ENCODE measurements at places on chromosomes 12 and 14.

DNA sequence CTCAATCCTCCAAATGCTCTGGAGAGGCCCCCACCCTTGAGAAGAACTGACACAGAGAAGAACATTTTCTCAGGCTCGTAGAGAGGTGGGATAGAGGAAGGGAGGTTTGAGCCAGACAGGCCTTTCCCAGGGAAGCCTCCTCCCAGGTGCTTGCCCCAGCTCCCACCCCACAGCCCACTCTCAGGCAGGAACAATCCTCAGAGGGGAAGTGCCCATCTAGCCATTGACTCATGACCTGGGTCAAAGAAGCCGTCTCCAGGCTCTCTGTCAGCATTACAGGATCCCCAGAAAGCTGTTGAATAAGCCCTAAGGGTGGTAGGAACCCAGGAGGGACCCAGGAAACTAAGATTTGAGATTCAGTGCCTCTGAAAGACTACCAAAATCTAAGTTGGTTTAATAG is 3.8 kb downstream of the AQP6 start:
- no peak for DNase-seq

DNA sequence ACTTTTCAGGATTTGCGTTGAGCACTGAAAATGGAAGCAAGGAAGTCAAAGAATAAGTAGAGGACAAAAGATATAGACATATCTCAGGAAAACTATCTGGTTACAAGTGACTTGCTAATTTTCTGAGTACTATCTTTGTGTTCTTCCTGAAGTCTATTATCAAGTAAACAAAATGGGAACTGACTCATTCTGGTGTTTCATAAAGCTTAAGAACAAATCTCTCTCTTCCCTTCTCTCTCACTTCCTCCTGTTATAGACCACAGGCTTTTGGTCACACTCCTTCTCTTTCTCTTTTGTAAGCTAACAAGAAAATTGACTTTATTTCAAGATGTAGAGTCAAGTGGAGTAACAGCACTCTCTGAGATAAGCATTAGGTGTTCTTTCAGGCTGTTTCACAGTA is 406.6 kb upstream of the SYT1 start:
- no peak for DNase-seq

DNA sequence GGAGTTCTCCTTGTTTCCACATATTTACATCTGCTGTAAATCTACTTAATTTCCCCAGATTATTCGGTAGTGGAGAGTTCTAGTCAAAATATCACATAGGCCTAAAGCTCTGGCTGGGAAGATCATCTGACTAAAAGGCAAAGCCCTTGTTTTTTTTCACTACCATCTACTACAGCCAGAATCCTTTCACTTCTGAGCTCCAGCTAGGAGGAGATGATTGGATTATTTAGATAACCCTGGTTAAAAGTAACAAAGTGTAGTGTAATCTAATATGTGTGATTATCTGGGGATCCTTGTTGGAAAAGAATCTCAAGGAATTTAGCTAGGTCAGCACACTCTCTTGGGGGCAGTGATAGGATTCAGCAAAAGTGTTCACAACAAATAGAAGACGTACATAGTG is 125.4 kb downstream of the DYRK2 start:
- DNase-seq, result no peak

- no peak for DNase-seq
Measured at GRCh38 chr14:88005978-88006851, 1.3 kb downstream of the GPR65 start.

DNA sequence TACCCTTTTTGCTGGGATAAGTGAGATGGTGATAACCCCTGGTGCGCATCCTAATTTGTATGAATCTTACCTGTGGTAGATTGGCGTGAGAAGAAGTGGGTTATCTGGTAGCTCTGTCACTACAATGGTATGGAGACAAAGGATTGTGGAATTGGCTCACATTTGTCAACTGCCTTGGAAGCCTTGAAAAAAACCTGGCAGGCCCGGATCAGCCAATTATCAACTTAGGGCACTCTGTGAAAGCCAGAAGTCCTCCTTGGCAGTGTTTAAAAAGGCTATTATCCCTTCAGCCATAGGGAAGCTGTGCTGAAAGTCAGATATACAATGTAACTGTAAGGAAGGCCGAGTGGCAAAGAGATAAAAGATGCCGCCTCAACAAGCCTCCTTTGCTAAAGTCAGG is 56.5 kb downstream of the WASHC3 start:
- DNase-seq, result no peak

DNA sequence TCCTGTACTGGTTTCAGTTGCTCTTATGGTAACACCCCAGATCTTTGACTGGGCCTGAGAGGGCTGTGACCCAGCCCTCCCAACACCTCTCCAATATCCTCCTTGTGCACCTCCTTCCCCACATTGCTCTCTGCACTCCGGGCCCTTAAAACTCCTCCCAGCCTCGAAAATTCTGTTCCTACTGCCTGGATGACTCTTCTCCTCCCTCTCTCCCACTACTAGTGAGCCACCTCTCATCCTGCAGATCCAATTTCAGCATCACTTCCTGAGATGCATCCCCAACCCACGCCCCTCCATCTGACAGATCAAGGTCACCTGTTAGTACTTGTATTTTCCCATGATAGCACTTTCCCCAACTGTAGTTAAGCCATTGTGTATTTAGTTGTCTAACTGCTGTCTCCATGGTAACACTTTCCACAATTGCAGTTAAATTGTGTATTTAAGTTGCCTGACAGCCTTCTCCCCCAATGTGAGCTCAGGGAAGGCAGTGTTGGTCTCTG is 11.5 kb upstream of the NT5DC3 start:
- no peak for DNase-seq

DNA sequence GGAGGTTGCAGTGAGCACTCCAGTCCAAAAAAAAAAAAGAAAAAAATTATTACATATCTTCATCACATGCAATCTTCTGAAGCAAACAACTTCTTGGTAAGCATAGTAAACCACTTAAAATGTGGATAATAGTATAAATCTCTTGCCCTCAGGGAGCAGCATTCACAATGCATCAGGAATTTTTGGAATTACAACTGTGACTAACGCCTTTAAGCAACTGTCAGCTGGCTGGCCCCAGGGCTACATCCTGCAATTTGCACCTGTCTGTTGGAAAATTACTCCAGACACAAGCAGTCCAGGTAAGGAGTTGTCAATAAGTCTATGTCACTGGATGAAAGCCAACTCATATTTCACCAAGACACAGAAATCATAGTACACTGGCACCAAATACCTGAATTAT is 5.5 kb upstream of the SLC7A7 start:
- peak; percentile 31 for DNase-seq

- DNase-seq, result no peak
Measured at GRCh38 chr14:77230914-77231313, 40.1 kb downstream of the NGB start.

- DNase-seq, result no peak
Measured at GRCh38 chr12:112168561-112168971, 43.2 kb downstream of the TRAFD1 start.

DNA sequence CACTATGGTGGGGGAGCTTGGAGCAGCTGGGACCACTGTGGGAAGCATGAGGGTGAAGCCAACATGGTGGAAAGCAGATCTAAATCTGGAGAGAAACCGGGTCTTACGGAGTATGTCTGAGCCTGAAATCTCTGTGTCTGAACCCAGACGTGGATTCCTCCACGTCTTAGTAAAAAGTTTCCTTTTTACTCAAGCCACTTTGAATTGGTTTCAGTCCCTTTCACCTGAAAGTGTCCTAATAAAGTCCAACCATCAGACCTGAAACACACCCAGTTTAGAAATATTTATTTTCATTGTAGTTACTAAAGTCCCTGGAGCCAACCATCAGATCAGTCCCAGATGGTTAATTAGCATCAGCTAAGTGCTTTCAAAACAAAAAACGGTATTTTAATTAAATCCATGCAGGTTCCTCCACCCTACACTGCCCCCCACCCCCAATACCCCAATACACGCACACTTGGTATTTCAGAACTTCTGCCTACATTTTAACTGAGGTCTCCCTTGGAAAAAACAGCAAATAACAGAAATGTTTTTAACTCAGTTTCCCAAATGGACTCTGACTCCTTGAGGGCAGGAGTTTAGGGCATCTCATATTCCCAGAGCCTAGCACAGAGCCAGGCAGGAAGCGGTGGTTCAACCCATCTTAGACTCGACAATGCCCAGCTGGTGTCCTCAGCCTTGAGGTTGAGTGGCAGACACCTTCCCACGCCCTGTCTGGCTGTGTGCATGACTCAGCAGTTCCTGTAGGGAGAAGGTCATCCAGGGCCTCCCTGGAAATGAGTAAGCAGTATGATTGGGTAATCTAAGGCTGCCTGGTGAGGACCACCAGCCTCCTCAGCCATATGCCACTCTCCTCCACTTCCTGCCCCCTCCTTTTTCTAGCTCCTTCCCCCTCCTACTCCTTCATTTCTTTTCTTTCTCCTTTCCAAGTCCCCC is 175.8 kb downstream of the TTC8 start:
- peak; percentile 41 for DNase-seq

- DNase-seq, result no peak
Measured at GRCh38 chr14:72254202-72254936, 322.1 kb downstream of the RGS6 start.

DNA sequence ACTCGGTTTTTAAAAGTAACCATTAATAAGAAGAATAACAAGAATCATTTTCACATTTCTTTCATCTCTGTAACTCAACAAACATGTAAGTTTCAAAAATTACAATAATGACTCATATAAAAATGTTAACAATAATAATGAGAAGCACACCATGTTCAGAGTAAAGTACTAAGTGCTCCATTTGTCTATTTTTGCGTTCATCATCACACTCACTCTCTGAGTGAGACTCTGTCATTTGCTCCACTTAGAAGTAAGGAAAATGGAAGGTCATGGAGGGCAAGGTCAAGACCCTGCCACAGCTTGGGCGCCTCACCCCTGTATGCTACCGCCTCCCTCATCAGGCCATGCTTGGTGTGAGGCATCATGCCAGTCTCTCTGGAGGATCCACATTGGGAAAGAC is 129.9 kb downstream of the TMEM30B start:
- no peak for DNase-seq

- no peak for DNase-seq
Measured at GRCh38 chr12:64756376-64756775, 2.8 kb downstream of the GNS start.

GRCh38 chr14:104680806-104681688 is 8.4 kb upstream of the INF2 start:
- peak; percentile 74 for DNase-seq

GRCh38 chr14:24335461-24336171 is 745 bp upstream of the ADCY4 start:
- DNase-seq, result no peak

DNA sequence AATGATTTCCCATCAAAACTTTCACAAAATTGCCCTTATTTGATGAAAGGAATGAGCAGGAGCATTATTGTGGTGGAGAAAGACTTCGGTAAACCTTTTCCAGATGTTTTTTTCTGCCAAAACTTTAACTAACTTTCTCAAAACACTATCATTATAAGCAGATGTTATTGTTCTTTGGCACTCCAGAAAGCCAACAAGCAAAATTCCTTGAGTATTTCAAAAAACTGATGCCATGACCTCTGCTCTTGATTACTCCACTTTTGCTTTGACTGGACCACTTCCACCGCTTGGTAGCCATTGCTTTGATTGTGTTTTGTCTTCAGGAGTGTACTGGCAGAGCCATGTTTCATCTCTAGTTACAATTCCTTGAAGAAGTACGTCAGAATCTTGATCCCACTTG is 29.7 kb upstream of the RAB21 start:
- DNase-seq, result no peak

DNA sequence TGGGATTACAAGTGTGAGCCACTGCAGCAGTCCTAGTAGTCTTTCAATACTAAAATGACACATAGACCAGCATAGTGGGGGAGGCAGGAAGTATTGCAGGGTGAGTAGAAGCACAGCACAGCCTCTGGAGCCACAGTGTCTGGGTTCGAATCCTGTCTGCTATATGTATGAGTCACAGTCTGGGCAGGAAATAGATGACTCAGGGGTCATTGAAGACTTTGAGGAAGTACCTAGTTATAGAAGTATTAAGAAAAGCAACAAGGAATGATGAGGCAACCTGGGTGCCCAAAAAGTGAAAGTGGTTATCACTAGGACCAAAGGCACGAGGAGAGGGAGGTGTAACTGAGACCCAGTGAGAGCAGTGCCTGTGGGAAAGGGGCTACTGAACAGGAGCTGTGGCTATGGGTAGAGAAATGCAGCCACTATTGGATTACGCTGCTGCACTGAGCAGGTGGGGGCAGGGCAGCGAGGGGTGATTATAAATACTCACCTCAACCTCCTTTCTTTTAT is 124.0 kb downstream of the PDE3A start:
- peak; percentile 38 for DNase-seq

DNA sequence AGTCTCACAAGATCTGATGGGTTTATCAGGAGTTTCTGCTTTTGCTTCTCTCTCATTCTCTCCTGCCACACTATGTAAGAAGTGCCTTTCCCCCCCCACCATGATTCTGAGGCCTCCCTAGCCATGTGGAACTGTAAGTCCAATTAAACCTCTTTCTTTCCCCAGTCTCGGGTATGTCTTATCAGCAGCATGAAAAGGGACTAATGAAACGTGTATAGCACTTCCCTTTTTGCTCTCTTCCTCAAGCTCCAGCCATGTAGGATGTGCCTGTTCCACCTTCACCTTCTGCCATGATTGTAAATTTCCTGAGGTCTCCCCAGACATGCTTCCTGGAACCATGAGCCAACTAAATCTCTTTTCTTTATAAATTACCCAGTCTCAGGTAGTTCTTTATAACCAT is 7.0 kb upstream of the CRACR2A start:
- DNase-seq, result no peak

DNA sequence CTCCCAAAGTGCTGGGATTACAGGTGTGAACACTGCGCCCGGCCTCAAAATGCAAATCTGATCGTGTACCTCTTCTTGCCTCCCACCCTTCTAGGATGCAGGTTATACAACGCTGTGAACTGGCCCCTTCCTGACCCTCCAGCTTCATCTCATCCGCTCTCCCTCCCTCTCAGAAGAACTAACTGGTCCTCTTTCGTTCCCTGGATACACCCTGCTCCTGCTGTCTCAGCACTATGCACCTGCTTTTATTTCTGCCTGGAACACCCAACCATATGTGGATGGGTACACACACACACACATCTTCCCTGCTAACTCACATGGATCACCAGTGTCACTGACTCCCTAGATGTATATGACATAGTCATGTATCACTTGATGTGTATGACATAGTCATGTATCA is 56.1 kb upstream of the VASH1 start:
- DNase-seq, result no peak

- no peak for DNase-seq
Measured at GRCh38 chr14:65351493-65352194, 60.9 kb upstream of the FUT8 start.

GRCh38 chr12:63226792-63227463 is 75.9 kb upstream of the AVPR1A start:
- no peak for DNase-seq

- no peak for DNase-seq
Measured at GRCh38 chr12:2853626-2854025, 3.2 kb downstream of the TEX52 start.
